ENCODE measurements at places on chromosomes 4 and X. TPM values are rescaled to one million over a fixed set of nuclear protein-coding genes. Genes with fewer than 3 reads are reported as not detected.

The PABPC1L2A gene
- not detected for polyA plus RNA-seq

The OPRPN gene
- polyA plus RNA-seq = not detected

- peak overlapping the region; percentile 75 for H3K27ac ChIP-seq
- no peaks in the 10 kb centered on the region for H3K36me3 ChIP-seq
- DNase-seq = peak; percentile 86
Observed at GRCh38 chrX:40152741-40153344, 55.1 kb upstream of the BCOR start.

GRCh38 chr4:180134091-180134866 is 2108.9 kb upstream of the TENM3 start:
- H3K36me3 ChIP-seq = no peaks in the 10 kb centered on the region
- DNase-seq = no peak
- no peak overlapping the region for H3K27ac ChIP-seq
- no peak overlapping the region for H3K4me3 ChIP-seq
- no peaks in the 10 kb centered on the region for H3K27me3 ChIP-seq
